Cerebellar nuclear complex (tissue), 1 donor: ENCODE measurements at places on chromosomes 11 and 22.
A peak's percentile ranks its signal among the peaks of the same experiment; 100 is the strongest.

- no peak for DNase-seq
These were observed 307.5 kb downstream of the ETS1 start for GRCh38 chr11:128279866-128280265.

DNA sequence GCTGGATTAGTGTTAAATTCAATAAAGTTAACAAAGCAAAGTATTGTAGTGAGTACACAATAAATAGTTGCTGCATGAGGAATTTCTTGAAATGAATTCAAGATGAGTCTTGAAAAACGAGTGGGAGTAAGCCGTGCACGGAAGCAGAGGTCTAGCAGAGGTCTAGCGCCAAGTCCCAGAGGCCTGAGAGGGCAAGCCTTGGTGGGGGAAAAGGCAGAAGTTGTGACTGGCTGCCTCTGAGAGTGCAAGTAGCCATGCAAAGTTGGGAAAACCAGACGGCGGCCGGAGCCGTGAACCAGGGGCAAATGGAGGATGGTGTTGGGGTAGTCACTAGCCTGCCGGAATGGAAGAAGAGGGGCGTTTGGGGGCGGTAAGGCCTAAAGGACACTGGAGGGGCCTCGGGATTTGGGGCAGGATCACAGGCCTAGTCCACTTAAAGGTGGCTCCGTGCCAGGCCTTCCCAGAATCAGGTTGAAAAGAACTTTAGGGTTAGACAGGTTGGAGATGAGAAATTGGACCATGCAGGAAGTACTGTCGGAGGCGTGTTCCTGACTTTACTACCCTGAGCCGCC is 379 bp upstream of the SLC3A2 start:
- no peak for DNase-seq

GRCh38 chr22:27642104-27642800 is 159.3 kb downstream of the MN1 start:
- no peak for DNase-seq

DNA sequence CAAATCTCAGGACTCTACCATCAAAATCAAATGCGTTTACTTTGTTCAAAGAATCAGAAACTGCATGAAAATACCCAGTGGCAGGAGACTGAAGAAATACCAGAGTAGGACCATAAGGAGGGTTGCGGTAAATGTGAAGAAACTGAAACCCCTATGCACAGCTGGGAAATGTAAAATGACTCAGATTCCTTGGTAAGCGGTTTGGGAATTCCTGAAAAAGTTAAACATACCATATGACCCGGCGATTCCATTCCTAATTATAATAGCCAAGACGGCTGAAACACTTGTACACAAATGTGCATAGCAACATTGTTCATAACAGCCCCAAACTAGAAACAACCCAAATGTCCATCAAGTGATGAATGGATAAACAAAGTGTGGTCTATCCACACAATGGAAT is 114.1 kb upstream of the GRAMD1B start:
- no peak for DNase-seq

DNA sequence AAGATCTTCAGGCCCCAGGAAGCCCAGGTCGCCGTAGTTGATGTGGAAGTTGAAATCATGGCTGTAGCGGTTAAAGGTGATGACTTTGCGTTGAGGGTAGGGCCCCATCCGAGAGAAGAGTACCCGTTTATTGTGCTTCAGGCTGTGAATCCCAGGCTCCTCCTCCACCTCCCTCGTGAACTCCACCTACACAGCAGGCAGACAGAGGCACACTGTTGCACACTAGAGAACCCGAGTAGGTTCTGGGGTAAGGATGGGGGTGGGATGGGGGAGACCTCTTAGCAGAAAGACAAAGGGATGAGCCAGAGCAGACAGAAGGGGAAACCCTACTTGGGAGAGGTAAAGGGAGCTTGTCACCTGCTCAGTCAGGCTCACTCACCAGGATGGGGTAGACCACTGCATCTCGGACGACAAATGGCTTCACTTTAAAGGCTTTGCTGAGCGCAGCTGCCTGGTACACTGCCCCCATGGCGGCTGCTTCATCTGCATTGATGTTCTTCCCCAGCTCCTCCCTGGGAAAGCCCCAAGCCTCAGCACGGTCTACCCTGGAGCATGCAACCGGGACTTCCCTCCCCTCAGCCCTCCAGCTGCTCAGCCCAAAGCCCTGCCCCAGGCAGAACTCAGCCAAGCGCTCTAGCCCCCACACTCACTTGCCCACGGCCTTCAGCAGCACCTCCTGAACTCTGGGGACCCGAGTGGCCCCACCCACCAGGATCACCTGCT is 5.4 kb downstream of the HYOU1 start:
- DNase-seq, result no peak

DNA sequence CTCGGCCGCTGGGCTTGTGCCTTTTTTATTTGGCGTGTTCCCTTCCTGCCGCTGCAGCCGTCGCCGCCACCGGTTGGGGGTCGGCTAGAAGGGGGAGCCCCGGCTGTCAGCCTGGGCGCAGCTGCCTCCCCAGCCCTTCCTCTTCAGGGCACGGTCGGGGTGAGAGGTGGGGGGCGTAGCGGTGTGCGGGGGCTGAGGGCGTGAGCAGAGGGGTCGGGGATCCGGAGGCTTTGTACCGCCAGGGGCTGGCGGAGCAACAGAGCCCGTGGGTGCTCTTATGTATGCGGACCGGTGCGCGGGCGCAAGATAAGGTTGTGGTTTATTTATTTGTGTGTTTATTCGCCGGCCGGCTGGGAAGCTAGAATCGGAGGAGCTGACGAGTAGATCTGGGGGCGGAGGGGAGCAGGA is 477 bp downstream of the ZBTB16 start:
- DNase-seq, result peak; percentile 26

- no peak for DNase-seq
These were observed 37.0 kb downstream of the BCL2L13 start for GRCh38 chr22:17675584-17675983.

DNA sequence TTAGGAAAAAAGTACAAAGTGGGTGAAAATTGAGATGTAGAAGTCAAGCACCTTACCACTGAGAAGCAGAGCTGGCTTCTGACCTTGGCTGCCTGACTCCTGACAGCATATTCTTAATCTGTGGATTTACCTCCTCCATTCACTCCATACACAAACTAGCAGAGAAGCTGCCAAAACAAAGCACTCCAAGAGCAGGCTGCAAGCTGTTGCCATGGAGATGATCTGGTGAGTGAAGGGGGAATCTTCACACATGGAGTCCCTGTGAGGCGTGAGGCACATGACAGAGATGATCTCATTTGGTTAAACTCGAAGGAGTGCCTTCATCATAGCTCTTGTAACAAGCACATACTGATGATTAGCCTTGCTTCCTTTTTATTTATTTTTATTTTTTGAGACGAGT is 16.1 kb downstream of the COMMD9 start:
- DNase-seq, result no peak

DNA sequence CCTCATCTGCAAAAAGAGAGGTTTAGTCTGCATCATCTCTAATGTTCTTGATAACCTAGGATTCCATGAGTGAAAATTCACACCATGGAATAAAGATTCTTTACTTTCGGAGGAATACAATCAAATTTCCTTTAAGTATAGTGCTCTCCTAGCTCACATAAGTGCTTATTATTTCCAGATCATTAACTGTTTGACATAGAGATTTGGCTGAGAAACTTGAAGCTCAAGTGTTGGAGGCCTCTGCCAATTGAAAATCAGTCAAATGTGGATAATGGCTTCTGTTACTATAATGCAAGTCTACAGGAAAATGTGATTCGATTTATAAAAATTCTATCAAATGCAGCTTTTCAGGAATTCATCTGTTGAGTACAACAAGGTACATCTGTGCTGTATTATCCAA is 144.6 kb downstream of the KIF18A start:
- DNase-seq, result no peak
